ENCODE measurements at places on chromosomes 12 and 14. TPM values are rescaled to one million over a fixed set of nuclear protein-coding genes. Genes with fewer than 3 reads are reported as not detected.

CYP27B1 gene
- 0.49 TPM for total RNA-seq

GUCY2C gene
- total RNA-seq = not detected

LRP6 gene
- total RNA-seq = 20.1 TPM

RPS6KA5 gene
- 10.6 TPM for total RNA-seq

NDUFA12 gene
- total RNA-seq = 379 TPM

CLEC4A gene
- total RNA-seq = 1.2 TPM

NRXN3 gene
- 1.4 TPM for total RNA-seq

CHURC1 gene
- 98.2 TPM for total RNA-seq

MGP gene
- 369 TPM for total RNA-seq

DAAM1 gene
- 120 TPM for total RNA-seq

RASSF8 gene
- 26.2 TPM for total RNA-seq

IFNG-AS1 gene
- not detected for total RNA-seq

PMEL gene
- total RNA-seq = not detected

ABCC9 gene
- 78.1 TPM for total RNA-seq

Measured in Right ventricle myocardium inferior (tissue), 1 donor.